Motor neuron (in vitro differentiated cells): ENCODE measurements at places on chromosomes 3 and 15.

DNA sequence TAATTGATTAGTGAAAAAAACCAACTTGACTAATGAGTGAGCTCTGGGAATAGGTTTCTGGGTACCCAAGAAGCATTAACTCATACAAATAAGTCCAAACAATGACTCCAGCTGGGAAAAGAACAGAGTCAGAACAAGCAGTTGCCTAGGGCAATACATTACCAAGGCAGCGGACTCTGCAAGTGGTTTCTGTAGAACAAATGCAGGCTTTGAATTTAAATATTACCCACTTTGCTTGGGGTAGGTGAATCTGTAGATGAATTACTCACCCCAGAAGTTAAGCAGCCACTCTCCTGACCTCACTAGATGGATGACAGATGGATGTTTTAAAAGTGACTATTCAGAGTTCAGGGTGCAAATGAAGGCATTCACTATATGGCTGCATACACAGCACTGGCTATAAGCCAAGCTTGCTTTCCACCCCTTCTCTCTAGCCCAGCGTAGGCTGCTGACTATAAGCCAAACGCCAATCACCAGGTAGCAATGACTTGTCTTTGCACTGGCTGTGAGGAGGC lies 73.1 kb upstream of the BHLHE40 start:
- peak; percentile 87 for ATAC-seq

- ATAC-seq, result no peak
Measured at GRCh38 chr3:156867174-156867573, 41.0 kb downstream of the LEKR1 start.

DNA sequence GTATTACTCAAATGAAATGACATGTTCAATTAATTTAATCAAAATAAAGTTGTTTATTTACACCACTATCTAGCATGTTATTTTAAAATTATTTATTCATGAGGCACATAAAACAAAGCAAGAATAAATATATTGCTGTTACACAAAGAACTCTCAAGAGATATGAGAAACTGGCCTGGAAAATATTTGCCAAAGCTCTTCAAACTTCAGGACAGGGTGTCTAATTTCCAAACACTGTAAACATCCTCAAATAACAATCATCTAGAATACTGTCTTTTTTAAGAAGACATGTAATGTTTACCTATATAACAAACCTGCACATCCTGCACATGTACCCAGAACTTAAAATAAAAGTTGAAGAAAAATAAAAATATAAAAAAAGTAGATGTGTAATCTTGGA lies 876.6 kb downstream of the TUSC7 start:
- no peak for ATAC-seq

- no peak for ATAC-seq
Measured at GRCh38 chr3:99662838-99663570, 24.6 kb downstream of the COL8A1 start.

DNA sequence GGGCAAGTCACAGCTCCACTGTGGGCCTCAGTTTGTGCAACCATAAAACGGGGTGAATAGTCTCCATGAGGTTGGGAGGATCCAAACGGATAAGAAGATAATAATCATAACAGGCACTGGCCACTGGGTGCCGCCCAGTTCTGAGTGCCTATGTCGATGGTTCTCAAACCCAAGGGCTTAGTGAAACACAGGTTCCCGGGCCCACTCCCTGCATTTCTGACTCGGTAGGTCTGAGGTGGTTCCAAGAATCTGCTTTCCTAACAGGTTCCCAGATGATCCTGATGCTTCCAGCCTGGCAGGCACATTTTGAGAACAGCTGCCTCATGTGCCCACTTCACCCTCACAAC lies 21.2 kb downstream of the ALS2CL start:
- ATAC-seq, result no peak

GRCh38 chr3:101778385-101779046 lies 495 bp upstream of the NXPE3 start:
- ATAC-seq, result no peak

DNA sequence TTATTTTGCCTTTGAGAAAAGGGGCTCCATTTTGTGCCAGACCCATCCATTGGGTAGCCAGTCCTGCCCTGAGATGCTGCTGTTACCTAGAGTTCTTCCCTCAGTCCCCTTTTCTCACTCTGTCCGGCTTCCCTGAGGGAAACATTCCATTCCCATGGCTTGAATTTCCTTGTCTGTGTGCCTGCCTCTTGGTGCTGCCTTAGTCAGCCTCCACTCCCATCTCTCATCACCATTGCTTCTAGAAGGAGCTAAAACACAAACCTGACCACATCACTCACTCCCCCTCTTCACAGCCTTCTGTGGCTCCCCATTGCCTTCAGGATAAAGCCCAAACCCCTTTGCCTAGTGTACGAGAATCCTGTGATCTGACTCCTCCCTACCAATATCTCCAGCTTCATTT lies 25.2 kb upstream of the C2CD4B start:
- peak; percentile 73 for ATAC-seq

- no peak for ATAC-seq
Measured at GRCh38 chr3:128491691-128491940, 1.4 kb downstream of the GATA2 start.

DNA sequence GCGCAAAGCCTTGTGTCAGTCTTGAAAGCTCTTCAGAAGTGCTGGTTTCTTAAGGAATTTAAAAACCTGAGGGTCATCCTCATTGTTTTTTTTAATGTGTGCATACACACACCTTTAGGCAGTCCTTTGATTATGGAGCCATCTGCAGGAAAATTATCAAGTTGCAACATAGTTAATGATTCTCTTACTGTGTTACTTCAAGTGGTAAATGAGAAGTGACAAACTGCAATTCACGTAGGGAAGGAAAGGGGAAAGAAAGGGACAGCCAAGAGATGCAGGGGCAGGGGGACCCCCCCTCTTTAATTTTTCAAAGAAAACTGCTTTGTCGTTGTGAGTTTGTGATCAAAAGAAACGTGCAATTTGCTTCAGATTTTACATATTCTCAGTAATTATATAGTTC lies 162.4 kb upstream of the CGNL1 start:
- ATAC-seq, result peak; percentile 88

GRCh38 chr3:36891701-36892160 lies 53.1 kb downstream of the TRANK1 start:
- peak; percentile 66 for ATAC-seq

DNA sequence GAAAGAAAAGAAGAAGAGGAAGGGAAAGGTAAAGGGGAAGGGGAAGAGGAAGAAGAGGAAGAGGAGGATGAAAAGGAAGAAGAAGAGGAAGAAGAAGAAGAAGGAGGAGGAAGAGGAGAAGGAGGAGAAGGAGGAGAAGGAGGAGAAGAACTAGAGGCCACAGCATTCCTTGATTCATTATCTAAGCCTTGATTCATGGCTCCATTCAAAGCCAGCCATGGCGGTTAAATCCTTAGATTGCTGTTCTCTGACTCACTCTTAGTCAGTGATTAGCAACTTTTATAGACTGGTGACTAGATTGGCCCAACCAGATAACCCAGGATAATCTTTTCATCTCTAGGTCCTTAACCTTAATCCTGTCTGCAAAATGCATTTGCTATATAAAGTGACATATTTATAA lies 47.6 kb downstream of the OSTN start:
- ATAC-seq, result no peak

- ATAC-seq, result no peak
Measured at GRCh38 chr3:170737498-170738162, 132.4 kb downstream of the RPL22L1 start.

DNA sequence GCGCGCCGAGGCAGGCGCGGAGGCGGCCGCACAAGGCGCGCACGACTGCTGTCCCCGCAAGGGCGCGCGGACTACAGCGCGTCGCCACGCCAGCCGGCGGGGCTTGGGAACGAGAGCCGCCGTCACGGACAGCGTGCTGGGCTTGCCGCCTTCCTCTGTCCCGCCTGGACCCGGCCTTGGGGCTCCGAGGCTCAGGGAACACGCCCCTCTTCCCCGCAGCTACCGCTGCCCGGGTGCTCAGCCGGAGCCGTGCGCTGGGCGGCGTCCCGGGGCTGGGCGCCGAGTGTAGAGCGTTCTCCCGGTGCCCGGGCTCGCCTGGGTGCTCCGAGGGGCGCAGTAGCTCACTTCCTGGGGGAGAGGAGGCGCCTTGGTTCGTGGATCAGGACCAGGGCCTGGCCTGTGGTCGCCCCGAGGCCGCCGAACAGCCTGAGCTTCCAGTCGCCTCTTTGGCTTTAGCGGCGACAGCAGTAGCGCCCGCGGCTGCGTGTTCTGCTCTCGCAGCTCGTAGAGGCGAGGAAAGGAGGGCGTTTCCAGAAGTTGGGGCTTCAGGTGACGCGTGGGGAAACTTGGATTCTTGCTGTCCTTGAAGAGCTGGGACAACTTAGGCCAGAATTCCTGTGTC lies 226.7 kb upstream of the C2CD4B start:
- ATAC-seq, result peak; percentile 48

GRCh38 chr3:130946882-130947281 lies 53.0 kb downstream of the ATP2C1 start:
- no peak for ATAC-seq

DNA sequence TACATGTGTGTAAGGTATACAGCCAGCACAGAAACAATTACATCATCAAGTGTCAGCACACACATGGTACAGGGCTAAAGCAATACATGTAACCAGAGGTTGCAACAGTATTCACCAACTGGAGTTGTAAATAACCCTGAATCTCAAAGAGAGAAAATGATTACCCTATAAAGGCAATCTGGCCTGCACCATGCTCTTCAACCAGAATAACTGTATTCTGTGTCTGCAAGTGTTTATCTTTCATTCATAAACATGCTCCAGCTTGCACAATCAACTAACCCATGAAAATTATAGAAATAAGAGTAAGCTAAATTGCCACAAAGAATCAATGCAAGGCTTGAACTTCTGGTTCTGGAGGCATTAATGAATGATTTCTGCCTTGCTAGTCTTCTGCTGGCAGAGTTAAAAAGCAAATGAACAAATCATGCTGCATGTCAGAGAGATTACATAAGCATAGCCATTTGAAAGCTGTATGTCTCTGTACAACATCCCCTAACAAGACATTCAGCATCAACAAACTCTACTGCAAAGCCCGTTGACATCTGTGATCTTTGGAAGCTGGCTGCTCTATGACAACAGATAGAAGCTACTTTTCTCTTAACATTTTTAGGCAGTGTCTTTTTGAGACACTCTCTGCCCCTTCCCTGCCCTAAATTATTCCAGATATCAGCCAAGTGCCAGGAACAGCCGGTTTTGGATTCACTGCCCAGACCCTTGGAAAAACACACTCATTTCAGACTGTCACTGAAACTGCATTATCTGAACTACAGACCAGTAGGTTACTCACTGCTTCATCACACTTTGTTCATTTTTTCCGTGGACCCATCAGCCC lies 871.0 kb downstream of the OTOL1 start:
- peak; percentile 69 for ATAC-seq

- ATAC-seq, result no peak
Measured at GRCh38 chr15:90620379-90621067, 90.8 kb downstream of the CRTC3 start.

- no peak for ATAC-seq
Measured at GRCh38 chr15:61613729-61614128, 384.6 kb upstream of the RORA start.

DNA sequence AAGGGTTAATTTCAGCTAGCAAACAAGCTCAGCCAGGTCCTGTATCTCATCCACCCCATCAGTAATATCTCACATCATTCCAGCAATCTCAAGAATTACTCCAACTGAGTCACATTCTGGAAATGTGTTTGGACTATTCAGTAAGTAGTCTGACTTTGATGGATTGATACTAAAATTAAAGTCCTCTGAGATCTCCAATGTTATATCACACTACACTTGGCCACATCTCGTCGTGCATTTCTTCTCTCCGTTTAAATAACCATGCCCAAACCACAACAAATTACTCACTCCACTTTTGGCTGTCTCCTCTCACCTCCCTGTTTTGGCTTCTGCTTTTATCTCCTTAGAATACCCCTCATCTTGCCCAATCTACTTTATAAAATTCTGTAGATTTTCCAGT lies 292.2 kb downstream of the PYDC2 start:
- peak; percentile 31 for ATAC-seq

- no peak for ATAC-seq
Measured at GRCh38 chr15:75154461-75155062, 47.1 kb upstream of the C15orf39 start.

GRCh38 chr3:99430348-99431134 lies 207.9 kb upstream of the COL8A1 start:
- ATAC-seq, result no peak

DNA sequence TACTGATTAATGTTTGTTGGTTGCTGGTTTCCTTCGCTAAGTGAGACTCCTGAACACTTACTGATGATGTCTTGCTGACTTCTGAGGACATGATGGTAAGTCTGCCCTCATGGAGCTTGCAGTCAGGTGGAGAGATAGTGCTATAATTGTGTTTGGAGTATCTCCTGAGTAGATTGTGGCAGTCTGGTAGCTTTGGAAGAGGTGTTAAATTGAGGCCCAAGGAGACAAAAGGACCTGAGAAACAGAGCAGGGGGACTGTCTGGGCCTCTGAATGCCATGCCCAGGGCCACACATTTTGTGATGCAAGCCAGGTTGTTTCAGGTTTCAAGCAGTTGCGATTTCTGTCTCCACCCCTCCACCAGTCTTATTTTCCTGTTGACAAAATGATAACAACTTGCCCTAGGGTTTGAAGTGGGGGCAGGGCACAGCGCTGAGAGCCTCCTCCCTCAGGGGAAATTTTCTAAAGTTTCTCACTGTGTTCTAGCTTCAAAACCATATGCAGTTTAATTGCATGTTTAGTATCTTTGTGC lies 16.7 kb downstream of the SMAD3 start:
- ATAC-seq, result no peak

DNA sequence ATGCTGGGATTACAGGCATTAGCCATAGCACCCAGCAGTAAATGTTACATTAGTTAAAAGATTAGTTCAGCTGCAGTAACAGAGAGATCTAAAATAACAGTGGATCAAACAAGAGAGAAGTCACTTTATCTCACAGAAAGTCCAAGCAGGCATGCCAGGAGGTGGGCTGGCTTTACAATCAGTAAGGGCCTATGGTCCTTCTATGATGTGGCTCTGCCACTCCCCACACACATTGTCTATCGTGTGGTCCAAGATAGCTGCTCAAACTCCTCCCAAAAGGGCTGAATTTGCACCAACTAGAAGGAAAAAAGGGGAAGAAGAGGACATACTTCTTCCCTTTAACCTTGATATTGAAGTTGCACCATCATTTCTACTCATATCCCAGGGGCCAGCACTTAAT lies 4.6 kb upstream of the RUVBL1 start:
- ATAC-seq, result no peak

DNA sequence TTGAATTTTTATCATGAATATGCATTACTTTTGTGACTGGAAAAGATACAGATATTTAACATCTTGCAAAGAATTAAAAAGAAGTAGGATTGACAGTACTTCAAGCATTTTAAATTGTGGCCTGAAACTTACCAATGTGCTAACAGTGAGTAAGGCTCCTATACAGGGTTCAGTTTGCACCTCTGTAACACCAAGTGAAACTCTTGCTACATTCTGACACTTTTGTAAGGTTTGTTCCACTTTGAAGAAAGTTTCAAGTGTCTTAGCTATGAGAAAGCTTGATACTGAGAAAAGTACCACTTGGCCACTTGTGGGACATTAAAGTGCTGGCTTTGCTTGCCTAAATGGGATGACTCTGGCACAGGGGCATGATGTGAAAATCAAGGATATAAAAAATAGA lies 289.2 kb downstream of the CTNNB1 start:
- ATAC-seq, result no peak

- ATAC-seq, result no peak
Measured at GRCh38 chr3:160953686-160954085, 151.5 kb downstream of the B3GALNT1 start.

GRCh38 chr3:153958635-153959595 lies 162.3 kb upstream of the ARHGEF26 start:
- peak; percentile 72 for ATAC-seq

GRCh38 chr15:25054943-25055342 lies 100.2 kb downstream of the SNRPN start:
- no peak for ATAC-seq

GRCh38 chr3:157586293-157586692 lies 83.1 kb upstream of the VEPH1 start:
- no peak for ATAC-seq
